ENCODE measurements at places on chromosomes 2 and 18. TPM values are rescaled to one million over a fixed set of nuclear protein-coding genes. Genes with fewer than 3 reads are reported as not detected.

DNA sequence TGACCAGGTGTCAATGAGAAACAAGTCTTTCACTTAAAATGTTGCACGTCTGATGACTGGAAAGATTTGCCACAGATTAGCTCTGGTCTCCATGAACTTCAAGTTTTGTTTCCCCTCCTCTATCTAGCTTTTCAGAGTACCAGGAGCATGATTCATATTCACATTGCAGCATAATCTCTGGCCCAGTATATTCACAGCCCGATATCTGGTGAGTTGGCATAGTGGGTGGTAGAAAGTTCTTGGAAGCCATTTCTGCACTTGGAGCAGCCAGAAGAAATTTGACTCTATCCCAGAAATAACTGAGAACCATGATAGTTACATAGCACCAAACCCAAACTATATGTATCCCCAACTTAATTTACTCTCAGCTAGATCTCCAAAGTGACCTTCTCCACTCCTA is 503.9 kb downstream of the PID1 start:
- peak; percentile 23 for DNase-seq

- DNase-seq, result no peak
Measured at GRCh38 chr2:67067656-67068055, 329.5 kb upstream of the ETAA1 start.

- no peak for DNase-seq
Measured at GRCh38 chr2:236899146-236899545, 186.5 kb upstream of the COPS8 start.

GRCh38 chr2:177606636-177607035 is 214.1 kb downstream of the AGPS start:
- peak; percentile 19 for DNase-seq

DNA sequence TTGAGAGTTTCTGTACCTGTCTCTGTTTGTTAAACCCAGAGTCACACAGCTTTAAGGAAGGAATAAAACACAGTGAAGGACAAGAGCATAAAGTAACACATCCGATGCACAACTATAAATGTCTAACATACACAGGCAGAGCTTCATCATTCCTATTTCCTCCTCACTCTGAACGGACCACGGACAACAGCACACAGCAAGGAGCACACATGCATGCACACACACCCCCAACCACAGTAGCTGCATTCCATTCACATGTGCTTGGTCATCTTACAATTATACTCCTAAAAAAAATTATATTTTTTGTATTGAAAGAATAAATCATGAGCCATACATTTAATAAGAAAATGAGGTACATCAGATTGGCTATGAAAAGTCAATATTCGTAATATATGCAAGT is 58.3 kb downstream of the ID2 start:
- DNase-seq, result no peak

Gene AGBL5
- total RNA-seq, result 25.2 TPM

Gene LYPD6
- total RNA-seq, result 29.4 TPM

Gene ALK
- not detected for total RNA-seq

Gene SPATA3
- total RNA-seq, result not detected
